ENCODE measurements at places on chromosomes 12 and 14.
A peak's percentile ranks its signal among the peaks of the same experiment; 100 is the strongest.

GRCh38 chr12:16224196-16224595, 53.3 kb downstream of the SLC15A5 start:
- DNase-seq, result no peak

GRCh38 chr12:54004063-54004840, 4.3 kb downstream of the HOXC9 start:
- DNase-seq, result no peak

DNA sequence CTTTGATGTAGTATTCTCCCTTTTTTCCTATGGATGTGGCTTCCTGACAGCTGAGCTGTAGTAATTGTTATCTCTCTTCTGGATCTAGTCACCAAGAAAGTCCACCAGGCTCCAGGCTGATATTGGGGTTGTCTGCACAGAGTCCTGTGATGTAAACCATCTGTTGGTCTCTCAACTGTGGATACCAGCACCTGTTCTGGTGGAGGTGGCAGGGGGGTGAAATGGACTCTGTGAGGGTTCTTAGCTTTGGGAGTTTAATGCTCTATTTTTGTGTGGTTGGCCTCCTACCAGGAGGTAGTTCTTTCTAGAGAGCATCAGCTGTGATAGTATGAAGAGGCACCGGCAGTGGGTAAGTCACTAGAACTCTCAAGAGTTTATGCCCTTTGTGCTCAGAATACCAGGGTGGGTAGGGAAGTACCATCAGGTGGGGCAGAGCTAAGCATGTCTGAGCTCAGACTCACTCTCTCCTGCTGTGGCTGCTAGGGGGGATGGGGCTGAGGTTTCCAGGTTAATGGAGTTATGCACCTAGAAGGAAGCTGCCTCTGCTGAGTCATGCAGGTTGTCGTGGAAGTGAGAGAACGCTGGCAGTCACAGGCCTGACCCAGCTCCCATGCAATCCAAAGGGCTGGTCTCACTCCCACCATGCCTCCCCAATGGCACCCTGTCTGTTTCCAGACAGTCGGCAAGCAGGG, 3.0 kb upstream of the TAS2R14 start:
- DNase-seq, result no peak

DNA sequence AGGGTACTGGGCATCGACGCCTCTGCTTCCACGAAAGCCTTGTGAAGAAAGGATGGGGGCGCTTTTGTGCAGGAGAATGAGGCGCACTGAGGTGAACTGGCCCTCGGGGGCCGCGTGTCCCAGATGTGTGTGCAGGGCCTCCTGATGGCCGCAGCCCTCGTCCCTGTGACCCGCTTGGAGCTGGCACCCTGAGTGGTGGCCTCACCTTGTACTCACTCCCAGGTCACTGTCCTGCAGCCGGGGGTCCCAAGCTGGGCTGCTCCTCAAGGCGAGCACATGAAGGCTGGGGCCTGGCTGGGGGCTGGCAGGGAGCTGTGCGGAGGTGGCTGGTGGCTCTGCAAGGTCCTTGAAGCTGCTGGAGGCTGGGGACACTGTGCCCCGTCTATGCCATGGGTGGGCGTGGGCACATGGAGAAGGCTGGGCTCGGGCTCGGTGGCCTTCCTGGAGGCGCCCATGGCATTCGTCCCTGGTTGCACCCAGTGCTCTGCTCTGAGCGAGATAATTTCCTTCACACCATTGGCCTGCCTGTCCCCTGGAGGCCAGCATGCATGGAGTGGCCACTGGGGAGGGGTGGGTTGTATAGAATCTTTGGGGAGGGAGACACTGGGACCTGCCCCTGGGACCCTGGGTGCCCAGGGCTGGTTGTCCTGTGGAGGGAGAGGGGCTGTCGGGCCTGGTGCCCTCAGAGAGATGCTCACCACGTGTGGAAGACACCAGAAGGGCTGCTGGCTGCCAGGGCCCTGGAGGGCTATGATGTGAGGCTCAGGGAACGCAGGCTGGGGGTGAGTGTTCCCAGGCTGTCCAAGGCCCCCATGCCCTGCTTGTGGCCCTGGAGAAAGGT, 79.3 kb downstream of the TMEM121 start:
- DNase-seq, result no peak

DNA sequence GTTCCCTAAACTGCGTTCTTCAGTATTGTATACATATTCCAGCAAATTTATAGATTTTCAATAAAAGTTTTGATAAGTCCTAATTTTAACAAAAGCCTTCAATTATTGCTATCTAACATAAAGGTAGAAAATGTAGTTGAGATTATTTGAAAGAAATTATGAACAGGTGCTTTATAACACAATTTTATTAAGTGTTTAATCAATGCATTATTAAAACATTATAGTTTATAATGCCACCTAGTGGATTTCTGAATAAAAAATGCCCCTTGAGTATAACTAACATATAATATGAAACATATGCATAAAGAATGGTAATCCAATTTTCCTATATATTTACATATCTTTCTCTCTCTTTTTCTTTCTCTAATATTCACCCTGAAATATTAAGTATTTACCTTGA, 515.3 kb downstream of the SLC6A15 start:
- peak; percentile 8 for DNase-seq

Data from astrocyte of the spinal cord (primary cell).